Activated T-helper 1 cell treated with anti-CD3 and anti-CD28 coated beads, Interleukin-12 subunit alpha, Interleukin-12 subunit beta, Interleukin-2, Interleukin-4 antibody, amounts not matched to agents 30 ng/mL and 10 ng/mL and 1 ng/mL, durations not matched to agents 14 hours and 24 hours and 36 hours (primary cell): ENCODE measurements at places on chromosomes 16 and 17.
A peak's percentile ranks its signal among the peaks of the same experiment; 100 is the strongest.

DNA sequence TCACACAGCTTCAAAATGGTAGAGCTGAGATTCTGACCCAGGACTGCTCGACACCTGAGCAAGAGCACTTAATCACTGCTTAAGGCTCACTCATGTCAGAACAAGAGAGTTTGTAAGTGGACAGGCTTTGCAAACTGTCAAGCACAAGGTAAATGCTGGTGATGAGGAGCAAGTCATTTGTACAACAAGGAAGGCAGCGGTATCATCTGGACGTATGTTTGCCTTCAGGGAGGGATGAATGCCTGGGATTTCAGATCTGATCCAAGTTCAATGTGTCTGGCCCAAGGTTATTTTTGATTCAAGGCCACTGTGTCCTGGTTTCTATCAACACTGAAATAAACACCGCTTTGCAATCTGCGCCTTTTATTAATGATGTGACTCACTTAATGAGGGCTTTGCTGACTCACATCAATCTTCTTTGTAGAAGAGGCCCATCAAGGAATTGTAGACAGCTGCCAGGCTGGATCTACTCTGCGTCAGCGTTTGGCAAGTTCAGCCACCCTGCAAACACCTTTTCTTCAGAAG lies 174.4 kb upstream of the HS3ST3A1 start:
- H3K4me3 ChIP-seq, result no peak overlapping the region
- H3K27ac ChIP-seq, result no peak overlapping the region
- peaks cover 1% of the 10 kb centered on the region for H3K27me3 ChIP-seq
- DNase-seq, result no peak
- H3K4me1 ChIP-seq, result no peaks in the 10 kb centered on the region
- H3K36me3 ChIP-seq, result peaks cover 1% of the 10 kb centered on the region

DNA sequence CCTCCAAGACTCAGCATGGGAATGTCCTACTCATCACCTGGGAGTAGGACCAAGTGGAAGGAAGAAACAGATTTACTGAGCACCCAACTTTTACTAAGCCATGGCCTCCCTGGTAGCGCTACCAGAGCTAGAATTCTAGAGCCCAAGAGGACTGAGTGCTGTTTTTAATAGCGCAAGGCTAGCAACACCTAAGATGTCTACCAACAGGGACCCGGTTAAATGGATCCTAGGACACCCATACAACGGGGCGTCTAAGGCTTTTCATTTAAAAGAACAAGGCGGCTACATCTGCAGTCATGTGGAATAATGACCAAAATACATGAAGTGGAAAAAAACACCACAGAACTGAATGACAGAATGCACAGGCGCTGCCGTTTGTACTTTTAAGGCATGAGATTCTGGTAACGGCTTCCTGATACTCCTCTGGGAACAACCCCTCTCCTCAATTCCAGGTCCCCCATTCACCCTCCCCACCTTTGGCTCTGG lies 5.1 kb downstream of the GGA2 start:
- H3K4me3 ChIP-seq, result peak overlapping the region; percentile 46
- H3K4me1 ChIP-seq, result peaks cover 72% of the 10 kb centered on the region
- H3K27me3 ChIP-seq, result no peaks in the 10 kb centered on the region
- peaks cover 24% of the 10 kb centered on the region for H3K36me3 ChIP-seq

GRCh38 chr16:83409347-83409746 lies 398.4 kb upstream of the HSBP1 start:
- no peak overlapping the region for H3K4me3 ChIP-seq
- no peak overlapping the region for H3K27ac ChIP-seq

DNA sequence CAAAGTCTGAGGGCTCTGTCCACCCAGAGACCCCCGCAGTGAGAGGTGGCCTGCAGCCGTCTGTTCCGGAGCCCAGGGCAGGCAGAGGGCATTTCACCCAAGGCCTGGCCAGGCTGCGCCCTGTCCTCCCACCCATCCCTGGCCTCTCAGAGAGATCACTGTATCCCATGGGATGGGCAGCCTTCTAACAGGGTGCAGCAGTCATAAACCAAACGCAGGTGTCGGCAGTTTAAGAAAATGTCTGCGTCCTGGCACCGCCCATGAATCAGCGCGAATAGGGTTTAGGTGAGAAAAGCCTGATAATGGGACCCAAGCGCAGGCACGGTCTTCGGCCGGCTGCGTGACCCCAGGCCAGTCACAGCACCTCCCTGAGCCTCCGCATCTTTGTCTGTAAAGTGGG lies 5.4 kb downstream of the CYBA start:
- H3K4me1 ChIP-seq, result peaks cover 6% of the 10 kb centered on the region
- H3K27ac ChIP-seq, result no peak overlapping the region
- DNase-seq, result no peak
- peaks cover 20% of the 10 kb centered on the region for H3K36me3 ChIP-seq

GRCh38 chr17:57915544-57915943 lies 39.7 kb downstream of the CUEDC1 start:
- H3K27me3 ChIP-seq, result peaks cover 8% of the 10 kb centered on the region
- no peaks in the 10 kb centered on the region for H3K36me3 ChIP-seq
- H3K4me3 ChIP-seq, result no peak overlapping the region
- H3K4me1 ChIP-seq, result no peaks in the 10 kb centered on the region
